ENCODE measurements at places on chromosomes 1 and 21.

DNA sequence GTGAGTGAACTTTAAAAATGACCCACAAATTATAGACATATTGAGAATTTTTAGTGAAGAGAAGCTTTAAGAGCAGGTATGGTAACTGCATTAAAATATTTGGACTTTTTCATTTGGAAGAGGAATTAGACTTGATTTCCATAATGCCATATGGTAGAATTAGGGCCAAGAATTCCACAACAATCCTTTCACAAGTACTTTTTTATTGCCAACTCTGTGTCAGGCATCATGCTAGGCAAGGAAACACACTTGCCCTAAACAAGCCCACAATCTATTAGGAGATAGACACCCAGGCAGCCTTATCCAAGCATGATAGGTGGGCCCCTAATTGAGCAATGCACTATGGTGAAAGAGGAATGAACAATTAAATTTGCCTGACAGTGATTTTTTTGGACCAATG is 353.0 kb downstream of the TGFB2 start:
- DNase-seq = no peak

DNA sequence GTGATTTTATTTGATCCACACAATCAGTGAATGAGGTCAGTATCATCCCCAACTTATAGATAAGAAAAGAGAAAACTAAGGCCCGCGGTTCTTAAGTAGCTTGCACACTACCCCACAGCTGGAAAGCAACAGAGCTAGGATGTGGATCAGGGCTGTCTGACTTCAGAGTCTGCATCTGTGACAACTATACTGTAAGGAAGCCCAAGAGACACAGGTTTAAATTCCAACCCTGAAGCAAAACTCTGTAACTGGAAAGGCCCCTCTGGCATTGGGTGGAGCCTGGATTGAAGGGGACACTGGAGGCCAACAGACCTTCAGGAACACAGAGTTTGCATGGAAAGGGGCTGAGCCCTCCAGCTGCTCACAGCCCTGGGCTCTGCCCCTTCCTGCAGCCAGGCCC is 40.2 kb downstream of the LGR6 start:
- DNase-seq = no peak

GRCh38 chr21:31772674-31773555 is 41.0 kb upstream of the SCAF4 start:
- no peak for DNase-seq

DNA sequence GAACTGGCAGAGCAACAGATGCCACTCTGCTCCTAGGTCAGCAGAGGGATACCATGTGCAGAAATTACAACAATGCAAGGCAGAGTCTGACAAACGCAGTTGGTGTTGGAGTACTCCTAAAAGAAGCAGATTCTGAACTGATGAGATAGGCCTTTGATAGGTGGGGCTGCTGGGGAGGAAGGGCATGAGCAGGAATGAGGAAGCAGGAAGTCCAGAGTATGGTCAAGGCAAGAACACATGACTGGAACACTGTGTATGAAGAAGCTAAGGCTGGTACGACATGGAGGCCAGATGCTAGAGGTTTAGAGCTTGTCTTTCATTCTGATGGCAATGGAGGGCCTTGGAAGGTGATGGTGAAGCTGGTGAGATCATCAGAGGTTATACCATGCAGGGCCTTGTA is 11.5 kb upstream of the THRAP3 start:
- no peak for DNase-seq

DNA sequence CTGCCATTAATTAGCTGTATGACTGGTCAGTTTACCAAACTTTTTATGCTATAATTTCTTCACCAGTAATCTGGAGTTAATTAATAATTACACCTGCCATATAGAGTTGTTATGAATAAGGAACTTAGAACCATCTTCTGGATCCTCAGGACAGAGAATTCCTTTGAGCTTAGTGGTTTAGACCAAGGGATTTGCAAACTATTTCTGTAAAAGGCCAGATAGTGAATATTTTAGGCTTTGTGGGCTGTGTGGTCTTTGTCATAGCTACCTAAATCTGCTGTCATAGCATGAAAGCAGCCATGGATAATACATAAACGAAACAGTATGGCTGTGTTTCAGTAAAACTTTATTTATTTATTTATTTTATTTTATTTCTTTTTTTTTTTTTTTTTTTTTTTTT is 9.0 kb downstream of the TIMM17A start:
- DNase-seq = no peak
